ENCODE measurements at places on chromosomes 2 and 18.
A peak's percentile ranks its signal among the peaks of the same experiment; 100 is the strongest.

DNA sequence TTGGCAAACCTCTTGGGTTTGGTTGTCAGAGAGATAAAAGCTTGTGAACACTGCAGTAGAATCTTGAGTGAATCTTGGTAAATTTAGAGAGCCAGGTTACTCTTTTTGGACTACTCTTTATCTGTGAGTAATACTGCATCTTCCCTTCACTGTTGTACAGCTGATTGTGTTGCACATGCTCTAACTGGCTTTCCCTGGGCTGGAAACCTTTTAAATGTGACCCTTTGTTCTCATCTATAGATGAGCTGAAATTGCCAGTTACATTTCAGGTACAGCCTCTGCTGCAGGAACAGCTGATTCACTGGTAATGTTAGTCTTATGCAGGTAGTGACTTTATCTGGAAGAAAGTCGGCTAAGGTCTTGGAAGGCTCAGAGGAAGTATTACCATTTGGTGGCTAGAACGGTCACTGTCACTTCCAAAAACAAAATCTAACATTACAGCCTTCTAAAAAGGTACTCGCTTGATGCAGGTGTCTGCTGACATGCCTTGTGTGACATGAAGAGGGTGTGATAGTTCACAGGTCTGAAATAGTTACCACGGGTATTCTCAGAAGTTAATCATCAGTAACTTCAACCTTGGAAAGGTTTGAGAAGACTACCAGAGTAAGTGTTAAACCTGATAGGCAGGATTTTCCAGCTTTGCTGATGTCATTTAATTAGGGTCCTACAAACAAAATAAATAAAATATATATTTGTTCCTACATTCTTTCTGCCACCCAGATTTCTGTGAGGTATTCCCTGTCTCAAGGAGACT is 851.1 kb downstream of the SLC4A3 start:
- no peak for DNase-seq

- no peak for DNase-seq
Measured at GRCh38 chr18:13599031-13599430, 127.3 kb downstream of the FAM210A start.

DNA sequence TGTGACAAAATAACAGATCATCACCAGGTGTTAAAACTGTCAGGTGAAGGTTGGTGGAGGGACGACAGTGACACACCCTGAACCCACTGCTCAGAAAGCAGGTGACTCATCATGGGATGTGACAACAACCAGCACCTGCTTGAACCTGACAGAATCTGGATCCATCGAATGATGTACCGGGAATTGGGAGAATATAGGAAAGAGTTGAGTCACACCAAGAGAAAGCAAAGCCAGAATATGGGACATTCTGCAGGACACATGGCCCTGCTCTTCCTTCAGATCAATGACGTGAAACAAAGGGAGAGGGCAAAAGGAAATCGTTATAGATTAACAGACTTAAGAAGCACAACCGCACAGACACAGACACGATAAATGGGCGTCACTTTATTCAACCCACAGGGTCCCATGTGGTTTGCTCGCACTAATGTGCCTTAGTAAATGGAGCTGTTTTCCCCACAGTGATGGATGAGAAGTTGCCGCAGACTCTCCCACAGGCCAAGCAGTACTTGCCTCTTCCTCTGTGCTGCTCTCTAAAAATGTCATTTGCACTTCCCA is 100.1 kb downstream of the CRACDL start:
- no peak for DNase-seq

GRCh38 chr2:219279151-219279915 is at the start of gene DNAJB2:
Gene DNAJB2, plus strand, starts transcription at chr2:219279366. Its CDS starts 468 bp downstream, at chr2:219279834.
- peak; percentile 92 for DNase-seq
